ENCODE measurements at places on chromosomes 7 and 10.

- DNase-seq: no peak
These were observed 14.1 kb upstream of the NT5C2 start for GRCh38 chr10:103207141-103207540.

DNA sequence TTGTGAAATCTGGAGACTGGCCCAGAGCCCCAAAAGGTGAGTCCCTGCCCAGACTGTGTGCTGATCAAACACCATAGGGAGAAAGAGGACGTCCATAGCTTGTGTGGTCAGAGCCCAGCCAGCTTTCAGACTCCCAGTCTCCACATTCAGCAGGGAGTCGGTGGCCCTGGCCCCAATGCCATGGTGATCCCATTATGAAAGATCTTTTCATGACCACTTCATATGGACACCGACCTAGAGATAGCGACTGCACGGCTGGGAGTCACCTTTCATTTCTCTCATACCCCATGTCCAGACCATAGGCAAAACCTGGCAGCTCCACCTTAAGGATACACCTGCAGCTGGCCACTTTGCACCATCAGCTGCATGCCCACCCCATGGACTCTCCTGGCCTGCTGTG, 126.4 kb downstream of the ARHGAP22 start:
- DNase-seq: no peak

GRCh38 chr10:75011221-75011620, 100.2 kb upstream of the SAMD8 start:
- no peak for DNase-seq

- DNase-seq: no peak
These were observed 36.4 kb upstream of the CD36 start for GRCh38 chr7:80601999-80602398.

- no peak for DNase-seq
These were observed 95.7 kb downstream of the SLIT1 start for GRCh38 chr10:97090035-97090434.

GRCh38 chr7:143492043-143492471, 14.4 kb downstream of the TAS2R41 start:
- no peak for DNase-seq

DNA sequence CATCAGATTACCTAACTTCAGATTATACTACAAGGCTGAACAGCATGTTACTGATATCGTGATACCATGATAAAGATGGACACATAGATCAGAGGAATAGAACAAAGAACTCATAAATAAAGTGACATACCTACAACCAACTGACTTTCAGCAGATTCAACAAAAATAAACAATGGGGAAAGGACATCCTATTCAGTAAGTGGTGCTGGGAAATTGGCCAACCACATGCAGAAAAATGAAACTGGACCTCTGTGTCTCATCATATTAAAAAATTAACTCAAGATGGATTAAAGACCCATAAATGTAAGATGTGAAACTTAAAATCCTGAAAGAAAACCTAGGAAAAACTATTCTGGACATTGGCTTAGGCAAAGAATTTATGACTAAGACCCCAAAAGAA, 158.6 kb downstream of the ZEB1 start:
- DNase-seq: no peak

DNA sequence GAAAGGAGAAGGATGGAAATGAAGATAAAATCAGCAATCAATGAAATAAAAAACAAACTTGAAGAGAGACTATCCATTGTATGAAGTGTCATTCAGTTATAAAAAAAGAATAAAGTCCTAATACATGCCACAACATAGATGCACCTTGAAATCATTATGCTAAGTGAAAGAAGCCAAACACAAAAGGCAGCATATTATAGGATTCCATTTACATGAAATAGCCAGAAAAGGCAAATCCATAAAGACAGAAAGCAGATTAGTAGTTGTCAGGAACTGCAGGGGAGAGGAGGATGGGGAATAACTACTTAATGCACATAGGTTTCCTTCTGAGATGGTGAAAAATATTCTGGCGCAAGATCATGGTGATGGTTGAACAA, 6.6 kb upstream of the PON1 start:
- no peak for DNase-seq

DNA sequence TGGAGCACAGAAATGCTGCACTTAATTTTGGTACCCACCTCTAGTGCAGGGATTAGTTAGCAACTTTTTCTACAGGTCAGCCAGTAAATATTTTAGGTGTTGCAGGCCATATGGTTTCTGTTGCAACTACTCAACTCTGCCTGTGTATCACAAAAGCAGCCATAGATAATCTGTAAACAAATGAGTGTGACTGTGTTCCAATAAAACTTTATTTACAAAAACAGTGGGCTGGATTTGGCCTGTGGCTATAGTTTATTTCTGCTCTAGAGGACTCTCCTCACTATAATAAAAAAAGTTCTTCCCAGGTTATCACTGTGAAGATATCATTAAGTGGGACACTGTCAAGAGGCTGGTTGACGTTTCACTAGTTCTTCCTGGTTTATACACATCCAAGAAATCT, 65.8 kb downstream of the DNAJC12 start:
- no peak for DNase-seq

GRCh38 chr10:1419796-1420610, 317.3 kb downstream of the ADARB2 start:
- no peak for DNase-seq

GRCh38 chr7:108454674-108455550, 1.3 kb downstream of the NRCAM start:
- DNase-seq: peak; percentile 47

- DNase-seq: no peak
These were observed 91.6 kb downstream of the PLCE1 start for GRCh38 chr10:94085288-94085687.

DNA sequence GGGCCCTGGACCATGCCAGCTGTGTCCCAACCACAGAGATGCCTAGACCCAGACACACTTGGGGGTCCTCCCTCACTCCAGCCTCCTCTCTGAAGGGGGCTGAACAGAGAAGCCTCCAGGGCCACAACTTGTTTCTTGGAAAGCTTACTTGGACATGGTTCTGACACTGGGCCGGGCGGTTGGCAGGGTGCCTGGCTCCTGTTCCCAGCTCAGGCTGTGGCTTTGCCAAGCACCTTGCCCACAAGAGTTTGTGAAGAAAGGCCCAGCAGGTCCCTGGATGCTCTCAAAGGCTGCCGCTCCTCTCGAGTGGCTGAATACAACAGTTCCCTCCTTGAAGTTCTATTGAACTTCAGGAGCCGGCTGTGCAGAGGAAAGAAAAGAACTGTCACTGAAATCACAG, 181.6 kb downstream of the PTPN20 start:
- no peak for DNase-seq
